ENCODE measurements at places on chromosomes 4 and X. TPM values are rescaled to one million over a fixed set of nuclear protein-coding genes. Genes with fewer than 3 reads are reported as not detected.

GATA1 gene
- not detected for total RNA-seq

DRP2 gene
- total RNA-seq: 0.25 TPM

NR0B1 gene
- not detected for total RNA-seq

MSANTD1 gene
- not detected for total RNA-seq

IL9R gene
- 0.64 TPM for total RNA-seq

RTL3 gene
- not detected for total RNA-seq

GRCh38 chrX:42824541-42824940, 46.6 kb upstream of the PPP1R2C start:
- no peak overlapping the region for H3K27ac ChIP-seq
- H3K27me3 ChIP-seq: no peaks in the 10 kb centered on the region
- no peak for DNase-seq
- no peaks in the 10 kb centered on the region for H3K4me1 ChIP-seq

DNA sequence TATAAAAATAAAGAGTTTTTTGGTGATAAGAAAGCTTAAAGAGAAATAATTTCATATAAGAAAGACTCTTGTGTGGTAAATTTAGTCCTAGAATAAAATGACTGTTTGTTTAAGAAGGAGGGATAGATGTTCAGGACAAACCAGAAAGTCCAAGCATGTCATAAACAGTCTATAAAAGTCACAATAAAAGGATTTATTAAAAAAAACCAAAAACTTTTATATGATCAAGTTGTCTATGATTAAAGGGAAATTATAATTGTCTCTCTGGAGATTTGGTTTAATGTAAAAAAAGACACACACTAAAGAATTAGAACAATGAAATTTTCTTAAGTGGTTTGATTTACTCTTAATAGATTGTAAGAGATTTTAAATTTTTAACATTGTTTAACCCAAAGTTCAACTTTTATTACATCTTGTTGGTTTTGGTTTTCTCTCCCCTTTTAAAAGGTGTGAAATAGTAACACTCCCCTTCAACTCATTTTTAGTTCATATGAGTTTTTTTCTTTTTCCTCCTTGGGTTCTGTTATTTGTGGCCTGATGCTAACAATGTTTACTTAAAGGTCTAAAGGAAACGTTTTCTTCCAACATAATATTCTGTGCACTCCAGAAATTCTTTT, 89.7 kb downstream of the PDHA2 start:
- H3K27me3 ChIP-seq: no peaks in the 10 kb centered on the region
- DNase-seq: no peak
- no peak overlapping the region for H3K4me3 ChIP-seq
- no peaks in the 10 kb centered on the region for H3K4me1 ChIP-seq

DNA sequence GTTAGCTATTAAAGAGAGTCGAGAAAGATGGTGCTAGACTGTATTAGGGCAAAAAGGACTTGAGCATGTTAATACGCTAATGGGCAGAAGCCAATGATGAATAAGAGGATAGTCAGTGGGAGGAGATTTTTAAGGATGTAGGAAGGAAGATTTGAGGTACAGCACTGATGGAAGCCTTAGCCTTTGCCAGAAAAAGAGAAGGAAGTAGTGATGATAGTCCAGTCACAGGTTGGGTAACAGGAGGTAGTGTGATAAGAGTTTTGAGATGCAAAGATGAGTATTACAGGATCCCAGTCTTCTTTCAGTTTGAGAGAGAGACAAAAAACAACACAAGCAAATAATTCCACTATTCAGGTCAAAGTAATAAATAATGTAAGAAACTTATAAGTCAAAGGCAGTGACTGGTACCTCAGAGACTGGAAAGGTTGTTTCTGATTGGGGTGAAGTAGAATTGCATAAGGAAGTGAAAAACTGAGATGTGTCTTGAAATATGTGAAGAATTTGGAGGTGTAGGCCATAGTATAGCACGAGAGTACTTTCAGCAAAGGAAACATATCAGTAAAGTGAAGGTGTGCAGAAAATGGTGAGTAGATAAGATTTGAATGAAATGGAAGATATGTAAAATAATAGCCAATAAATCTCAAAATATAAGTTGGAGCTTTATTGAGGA, 22.1 kb upstream of the NDNF start:
- H3K27ac ChIP-seq: no peak overlapping the region
- H3K4me3 ChIP-seq: no peak overlapping the region
- no peaks in the 10 kb centered on the region for H3K4me1 ChIP-seq
- no peaks in the 10 kb centered on the region for H3K27me3 ChIP-seq
- no peaks in the 10 kb centered on the region for H3K36me3 ChIP-seq

- H3K27me3 ChIP-seq: no peaks in the 10 kb centered on the region
- no peak overlapping the region for H3K4me3 ChIP-seq
- H3K36me3 ChIP-seq: no peaks in the 10 kb centered on the region
- no peaks in the 10 kb centered on the region for H3K4me1 ChIP-seq
These were observed 75.1 kb upstream of the SLC7A11 start for GRCh38 chr4:138317175-138317748.

Measured in suprapubic skin (tissue), 4 donors.